ENCODE measurements at places on chromosomes 2 and 18.

DNA sequence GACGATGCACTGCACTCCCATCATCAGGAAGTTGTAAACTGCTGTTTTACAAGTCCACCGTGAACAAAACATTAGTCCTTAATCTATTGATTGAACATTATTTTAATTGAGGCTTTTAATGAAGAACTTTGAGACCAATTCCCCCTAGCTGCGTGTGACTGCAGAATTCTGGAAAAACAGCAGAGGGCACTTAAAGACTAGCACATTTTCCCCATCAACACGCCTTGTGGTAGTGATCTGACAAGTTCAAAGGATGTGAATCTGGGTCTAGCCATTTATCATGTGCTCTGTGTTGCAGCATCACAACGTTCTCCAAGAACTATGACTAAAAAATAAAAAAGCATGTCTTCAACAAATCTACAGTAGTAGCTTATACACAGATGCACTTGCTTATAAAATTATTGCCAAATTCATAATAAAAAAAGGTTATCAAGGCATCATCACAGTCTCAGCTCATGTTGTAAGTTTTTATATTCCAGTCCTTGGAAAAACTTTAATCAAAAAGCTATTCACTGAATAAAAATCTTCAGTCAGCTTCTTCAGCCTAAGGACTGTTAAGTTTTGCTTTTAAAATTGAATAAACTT is 35.8 kb downstream of the SKOR2 start:
- peak; percentile 56 for DNase-seq

DNA sequence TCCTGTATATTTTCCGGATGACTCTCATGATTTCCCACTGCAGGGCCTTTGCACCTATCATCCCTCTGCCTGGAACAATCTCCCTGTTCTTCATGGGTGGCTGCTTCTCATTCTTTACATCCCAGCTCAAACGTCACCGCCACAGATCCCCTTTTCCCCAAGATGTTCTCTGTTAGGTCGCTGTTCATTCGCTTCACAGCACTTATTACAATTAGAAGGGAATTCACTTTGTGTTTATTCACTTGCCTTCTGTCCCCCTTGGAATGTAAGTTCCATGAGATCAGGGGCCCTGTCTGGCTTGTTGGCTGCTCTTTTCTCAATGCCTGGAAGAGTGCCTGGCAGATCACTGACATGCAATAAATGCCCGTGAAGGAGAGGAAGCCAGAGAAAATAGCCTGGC is 106.7 kb downstream of the FOXI3 start:
- no peak for DNase-seq

DNA sequence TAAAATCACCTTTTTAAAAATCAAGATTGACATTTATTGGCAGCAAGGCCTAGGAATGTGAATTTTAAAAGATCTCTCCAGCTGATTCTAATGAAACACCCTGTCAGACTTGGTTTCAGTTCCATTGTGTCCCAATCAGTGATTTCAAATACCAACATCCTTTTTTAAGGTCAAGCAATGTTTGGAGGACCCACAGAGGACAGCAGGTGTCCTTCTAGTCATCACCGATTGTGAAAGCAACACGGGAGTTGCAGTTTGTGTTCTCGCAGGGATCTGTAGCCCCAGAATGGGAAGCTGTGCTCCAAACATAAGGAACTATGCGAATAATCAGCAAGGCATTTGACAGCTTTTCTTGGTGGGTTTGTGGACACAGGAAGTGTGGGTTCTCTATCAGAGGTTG is 4.5 kb upstream of the KIDINS220 start:
- peak; percentile 25 for DNase-seq

GRCh38 chr18:13623348-13623747 is 103.0 kb downstream of the FAM210A start:
- DNase-seq = no peak

DNA sequence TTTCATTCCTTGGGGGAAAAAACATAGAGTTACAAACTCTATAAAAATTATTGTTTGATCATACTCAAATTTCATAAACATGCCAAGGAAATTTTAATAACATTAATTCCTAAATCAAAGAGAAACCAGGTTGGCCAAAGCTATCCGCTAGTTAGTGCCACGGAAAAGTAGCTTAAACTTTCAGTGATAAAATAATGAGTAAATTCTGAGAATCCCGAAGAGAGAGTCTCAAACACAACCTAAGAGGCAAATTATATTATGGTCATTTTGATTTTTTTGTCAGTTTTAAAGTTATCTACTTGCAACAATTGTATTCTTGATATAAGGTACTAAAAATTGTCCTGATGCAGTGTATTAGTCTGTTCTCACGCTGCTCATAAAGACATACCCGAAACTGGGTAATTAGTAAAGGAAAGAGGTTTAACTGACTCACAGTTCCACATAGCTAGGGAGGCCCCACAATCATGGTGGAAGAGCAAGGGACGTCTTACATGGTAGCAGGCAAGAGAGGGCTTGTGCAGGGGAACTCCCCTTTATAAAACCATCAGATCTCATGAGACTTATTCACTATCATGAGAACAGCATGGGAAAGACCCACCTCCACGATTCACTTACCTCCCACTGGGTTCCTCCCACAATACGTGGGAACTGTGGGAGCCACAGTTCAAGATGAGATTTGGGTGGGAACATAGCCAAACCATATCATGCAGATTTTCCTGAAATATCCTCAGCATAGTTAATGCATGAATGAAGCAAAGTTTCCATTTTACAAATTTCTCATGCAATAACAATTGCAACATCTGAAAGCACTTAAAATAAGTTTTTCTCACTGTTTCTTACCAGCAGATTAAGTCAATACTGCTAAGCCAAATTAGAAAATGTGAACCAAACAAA is 205.9 kb upstream of the STK17B start:
- DNase-seq = no peak

GRCh38 chr2:42342061-42342794 is 18.8 kb downstream of the COX7A2L start:
- peak; percentile 94 for DNase-seq

- peak; percentile 65 for DNase-seq
These were observed 27.5 kb downstream of the EML4 start for GRCh38 chr2:42196403-42197267.

DNA sequence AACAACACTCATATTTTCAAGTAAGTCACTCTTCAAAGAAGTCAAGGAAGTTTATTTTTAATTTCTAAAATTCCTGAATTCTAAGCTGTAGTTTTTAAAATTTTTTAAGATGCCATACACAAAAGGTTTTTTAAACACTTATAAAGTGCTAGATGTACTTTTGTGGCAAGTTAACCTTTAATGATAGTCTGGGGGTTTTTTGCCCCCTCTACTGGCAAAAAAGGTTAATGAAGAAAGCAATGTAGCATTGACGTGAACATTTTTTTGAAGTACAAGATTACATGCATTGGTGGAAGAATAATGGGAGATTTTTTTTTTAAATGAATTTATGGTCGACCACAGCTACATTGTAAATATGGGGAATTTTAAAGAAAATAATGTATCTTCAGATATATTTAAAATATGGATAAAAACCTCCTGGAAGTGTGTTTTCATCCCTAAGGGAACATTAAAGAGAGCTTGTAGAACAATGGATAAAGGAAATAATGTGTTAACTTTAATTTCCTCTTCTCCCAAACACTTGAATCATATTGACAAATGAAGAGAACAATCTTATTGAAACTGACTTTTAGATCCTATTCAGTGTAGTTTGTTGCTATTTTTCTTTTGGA is 12.6 kb downstream of the ITPRID2 start:
- DNase-seq = peak; percentile 47

GRCh38 chr2:11810237-11810977 is 64.0 kb downstream of the LPIN1 start:
- no peak for DNase-seq

GRCh38 chr18:31064130-31064529 is 21.6 kb upstream of the DSC3 start:
- DNase-seq = no peak

GRCh38 chr2:11872247-11872947 is 126.0 kb downstream of the LPIN1 start:
- no peak for DNase-seq

DNA sequence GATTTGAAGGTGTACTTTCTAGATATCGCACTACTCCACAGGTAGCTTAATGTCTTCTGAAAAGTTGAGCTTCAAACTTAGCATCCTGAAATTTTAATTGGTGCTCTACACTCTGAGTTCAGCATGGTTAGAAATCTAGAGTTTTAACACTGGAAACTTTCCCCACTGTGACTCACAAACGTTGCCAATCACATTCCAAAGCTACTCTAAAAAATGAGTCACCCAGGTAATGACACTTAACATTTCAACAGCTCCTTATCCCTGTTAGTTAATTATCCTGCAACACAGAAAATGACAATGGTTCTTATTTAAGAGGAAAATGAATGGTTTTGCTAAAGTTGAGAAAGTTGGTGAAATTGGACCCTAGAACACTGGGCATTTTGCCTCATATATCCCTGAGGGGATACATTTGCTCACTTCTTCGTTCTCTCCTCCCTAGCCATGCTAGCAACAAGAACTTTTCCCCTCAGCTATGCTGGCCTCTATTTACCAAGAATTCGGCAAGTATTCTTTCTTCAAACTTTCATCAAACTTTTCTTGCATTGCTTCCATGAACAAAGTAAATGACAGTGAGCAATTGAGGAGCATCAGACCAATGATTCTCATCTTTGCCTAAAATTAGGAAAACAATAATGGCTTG is 1024.1 kb upstream of the KLHL29 start:
- DNase-seq = no peak

GRCh38 chr2:62199392-62200125 is 3.6 kb downstream of the B3GNT2 start:
- DNase-seq = no peak

DNA sequence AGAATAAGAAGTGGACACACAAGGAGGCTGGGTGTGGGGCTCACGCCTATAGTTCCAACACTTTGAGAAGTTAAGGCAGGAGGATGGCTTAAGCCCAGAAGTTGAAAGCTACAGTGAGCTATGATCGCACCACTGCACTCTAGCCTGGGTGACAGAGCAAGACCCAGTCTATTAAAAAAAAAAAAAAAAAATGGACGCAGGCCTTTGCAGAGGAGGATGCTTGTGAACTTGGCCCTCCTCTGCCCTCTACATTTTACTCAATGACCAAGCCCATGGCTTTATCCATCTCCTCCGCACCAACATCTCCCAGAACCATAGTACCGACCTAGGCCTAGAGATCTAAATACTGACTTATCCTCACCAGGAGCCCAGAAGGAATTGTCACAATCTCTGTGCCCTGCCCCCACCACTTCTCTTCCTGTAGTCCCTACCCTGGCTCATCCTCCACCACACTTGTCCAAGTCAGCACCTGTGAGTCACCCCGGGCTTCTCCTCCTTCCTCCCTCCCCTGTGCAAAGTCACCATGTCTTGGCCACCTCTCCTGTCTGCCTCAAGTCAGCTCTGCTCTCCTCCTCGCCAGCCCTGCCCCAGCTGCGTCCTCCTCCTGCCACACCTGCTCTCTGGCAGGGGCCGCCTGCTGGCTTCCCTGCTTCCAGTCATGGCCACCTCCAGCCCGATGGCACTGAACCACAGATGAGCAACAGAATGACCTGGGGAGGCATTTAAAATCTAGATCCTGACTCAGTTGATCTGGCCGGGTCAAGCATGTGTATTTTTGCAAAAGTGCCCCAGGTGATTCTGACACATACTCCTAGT is 35.8 kb upstream of the ASPRV1 start:
- DNase-seq = peak; percentile 30

DNA sequence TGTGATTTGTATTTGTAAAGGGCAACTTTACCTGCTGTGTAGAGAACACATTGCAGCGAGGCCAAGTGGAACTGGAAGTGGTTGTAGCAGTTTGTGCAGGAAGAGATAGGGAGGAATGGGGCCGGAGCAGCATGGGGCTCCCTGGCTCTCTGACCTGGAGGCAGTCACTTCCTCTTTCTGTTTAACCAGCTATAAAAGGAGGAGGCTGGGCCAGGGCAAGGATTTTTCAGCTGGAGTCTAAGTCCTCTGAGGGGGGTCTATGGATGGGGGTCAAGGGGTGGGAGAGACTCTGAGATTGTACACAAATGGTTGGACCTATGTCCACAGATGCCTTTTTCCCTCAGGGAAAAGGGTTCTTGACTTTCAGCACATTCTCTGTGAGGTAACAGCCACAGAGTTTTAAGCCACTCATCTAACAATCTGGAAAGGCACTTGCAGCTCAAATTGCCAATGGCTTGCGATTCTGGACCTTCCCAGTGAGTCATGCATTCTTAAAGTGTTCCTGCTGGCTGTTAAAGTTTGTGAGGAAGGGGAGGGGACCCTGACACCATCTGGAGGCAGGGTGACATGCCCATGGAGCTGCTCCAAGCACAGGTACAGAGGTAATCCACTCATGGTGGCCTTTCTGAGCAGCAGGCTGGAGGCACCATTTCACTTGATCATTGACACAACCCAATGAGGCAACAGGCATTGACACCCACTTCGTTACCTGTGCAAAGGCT is 347.0 kb downstream of the CYRIA start:
- no peak for DNase-seq

DNA sequence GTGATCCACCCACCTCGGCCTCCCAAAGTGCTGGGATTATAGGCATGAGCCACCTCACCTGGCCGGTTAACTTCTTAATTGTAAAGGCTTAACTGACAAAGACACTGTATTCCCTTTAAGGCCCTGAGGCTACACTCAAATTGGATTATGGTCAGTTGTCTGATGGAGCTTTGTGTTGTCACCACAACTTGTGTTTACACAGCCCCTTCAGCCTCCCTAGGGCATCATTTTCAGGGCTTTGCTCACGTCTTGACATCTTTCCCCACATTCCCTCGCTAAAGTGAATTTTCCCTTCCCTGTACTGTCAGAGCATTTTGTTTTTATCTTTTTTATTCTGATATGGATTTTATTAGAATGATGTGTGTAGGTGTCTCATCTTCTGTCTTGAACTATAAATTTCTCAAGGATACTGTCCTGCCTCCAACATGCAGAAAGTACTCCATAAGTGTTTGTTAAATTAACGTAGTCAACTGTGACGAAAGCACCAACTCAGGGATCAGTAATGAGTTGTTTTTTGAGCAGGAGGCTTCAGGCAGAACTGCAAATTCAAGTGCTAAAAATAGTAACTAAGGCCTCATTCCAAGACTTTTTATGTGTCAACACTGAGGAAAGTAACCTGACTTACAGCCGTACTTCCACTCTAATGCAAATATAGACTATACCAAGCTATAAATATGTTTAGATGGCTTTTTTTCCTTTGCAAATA is 77.1 kb upstream of the NARS1 start:
- peak; percentile 47 for DNase-seq

DNA sequence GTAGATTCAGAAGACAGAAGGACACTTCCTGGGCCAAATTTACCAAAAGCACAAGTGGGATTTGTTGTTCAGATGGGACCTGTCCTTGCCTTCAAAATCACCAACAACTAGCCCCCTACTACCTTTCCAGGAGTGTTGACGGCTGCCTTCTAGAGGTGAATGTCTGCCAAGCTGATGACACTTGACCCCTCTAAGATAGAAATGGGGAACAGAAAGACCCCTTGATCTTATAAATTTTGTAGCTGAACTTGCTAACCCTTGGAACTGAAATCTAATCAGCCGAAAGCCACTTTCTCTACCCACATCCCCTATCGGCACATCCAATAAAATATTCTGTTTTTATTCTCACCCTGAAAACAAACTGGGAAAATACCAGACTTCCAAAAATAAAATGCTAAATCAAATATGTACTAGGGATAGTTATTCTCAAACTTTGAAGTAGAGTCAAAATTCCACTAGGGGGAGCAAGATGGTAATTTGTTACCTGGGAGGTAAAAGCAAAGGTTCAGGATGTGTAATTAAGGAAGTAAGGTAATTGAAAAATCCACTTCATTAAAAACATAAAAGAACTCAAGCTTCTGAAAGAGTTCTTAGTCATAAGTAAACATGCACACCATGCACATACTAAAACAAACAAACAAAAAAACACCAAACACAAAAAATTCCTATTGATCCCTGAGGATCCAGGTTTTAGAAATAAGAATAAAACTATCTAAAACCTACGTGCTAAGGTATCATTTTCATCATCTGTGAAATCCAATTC is 119.2 kb downstream of the ANKRD44 start:
- DNase-seq = peak; percentile 33
